Urinary bladder (tissue), 4 donors: ENCODE measurements at places on chromosomes 3 and 15. TPM values are rescaled to one million over a fixed set of nuclear protein-coding genes. Genes with fewer than 3 reads are reported as not detected.
A peak's percentile ranks its signal among the peaks of the same experiment; 100 is the strongest.

- DNase-seq, result no peak
Measured at GRCh38 chr15:93043621-93044300, 45.2 kb downstream of the RGMA start.

GRCh38 chr3:159771865-159772611 lies 216.6 kb upstream of the IL12A start:
- DNase-seq, result no peak

DNA sequence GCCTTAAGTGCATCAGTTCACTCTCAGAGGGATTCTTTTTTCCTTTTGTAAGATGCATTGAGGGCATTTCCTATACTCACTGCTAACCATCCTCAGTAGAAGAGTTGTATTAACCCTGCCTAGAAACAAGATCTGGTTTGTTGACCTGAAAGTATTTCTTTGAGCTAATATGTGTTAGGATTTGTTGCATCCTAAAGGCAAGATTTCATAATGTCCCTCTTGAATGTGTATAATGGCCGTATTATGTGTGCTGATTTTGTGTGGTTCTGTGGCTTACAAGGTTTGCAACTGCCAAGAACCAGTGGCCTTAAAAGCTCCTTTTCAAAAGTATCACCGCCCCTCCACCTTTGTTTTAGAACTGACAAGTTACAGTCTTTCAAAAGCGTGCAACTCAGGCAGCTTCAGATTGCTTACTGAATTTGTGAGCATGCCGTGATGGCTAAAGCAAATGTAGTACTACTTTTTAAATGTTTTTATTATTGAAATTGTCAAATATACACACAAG lies 182.0 kb upstream of the BHLHE40 start:
- no peak for DNase-seq

- no peak for DNase-seq
Measured at GRCh38 chr3:148450819-148451218, 246.9 kb upstream of the AGTR1 start.

GRCh38 chr3:129836381-129837064 lies 57.0 kb downstream of the TMCC1 start:
- no peak for DNase-seq

DNA sequence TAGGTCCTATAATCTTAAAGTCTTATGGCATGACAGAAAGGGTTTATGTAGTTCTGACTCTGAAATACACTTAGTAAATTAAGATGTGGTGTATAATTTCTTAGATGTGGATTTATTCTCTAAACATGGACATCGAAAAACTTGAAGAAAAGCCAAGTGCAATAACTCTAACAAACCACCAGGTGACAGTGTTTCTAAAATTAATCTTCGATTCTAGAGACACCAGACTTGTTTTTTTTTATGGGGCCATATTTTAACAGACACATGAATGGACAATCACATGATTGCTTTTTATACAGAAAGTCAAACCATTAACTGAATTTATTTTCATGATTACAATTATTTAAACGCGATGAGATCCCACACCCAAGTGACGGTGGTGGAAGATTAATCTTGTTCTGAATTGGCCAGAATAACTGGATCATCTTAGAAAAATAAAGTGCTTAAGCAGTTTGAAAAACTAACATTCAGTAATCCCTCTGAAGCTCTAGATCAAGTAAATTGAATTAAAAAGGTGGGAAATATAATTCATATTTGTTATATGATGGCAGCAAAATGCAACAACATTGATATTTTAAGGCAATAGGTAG lies 305.1 kb downstream of the LSAMP start:
- no peak for DNase-seq

GRCh38 chr15:31136016-31136415 lies 34.5 kb upstream of the TRPM1 start:
- DNase-seq, result no peak

DNA sequence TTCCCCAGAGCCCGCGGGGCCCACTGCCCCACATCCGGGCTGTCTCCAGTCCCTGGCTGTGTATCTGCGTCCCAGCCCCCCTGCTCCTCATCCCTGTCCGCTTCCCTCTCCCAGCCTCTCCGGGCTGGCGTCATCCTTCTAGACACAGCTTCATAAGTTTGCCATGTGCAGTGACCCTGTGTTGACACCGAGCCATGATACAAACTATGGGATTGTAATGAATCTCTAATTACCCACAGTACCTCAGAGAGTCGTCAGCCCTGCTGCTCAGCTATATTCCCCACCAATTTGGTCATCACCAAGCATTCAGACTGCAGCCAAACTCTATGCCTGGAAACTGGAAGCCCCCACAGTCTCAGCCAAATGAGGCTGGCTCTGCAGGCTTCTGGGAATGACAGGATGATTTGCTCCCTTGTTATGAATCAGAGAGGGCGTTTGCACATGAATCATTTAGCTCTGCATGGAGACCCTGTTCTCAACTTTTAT lies 466.1 kb upstream of the ATP11B start:
- DNase-seq, result no peak

- no peak for DNase-seq
Measured at GRCh38 chr3:4852780-4853748, 126.2 kb upstream of the BHLHE40 start.

DNA sequence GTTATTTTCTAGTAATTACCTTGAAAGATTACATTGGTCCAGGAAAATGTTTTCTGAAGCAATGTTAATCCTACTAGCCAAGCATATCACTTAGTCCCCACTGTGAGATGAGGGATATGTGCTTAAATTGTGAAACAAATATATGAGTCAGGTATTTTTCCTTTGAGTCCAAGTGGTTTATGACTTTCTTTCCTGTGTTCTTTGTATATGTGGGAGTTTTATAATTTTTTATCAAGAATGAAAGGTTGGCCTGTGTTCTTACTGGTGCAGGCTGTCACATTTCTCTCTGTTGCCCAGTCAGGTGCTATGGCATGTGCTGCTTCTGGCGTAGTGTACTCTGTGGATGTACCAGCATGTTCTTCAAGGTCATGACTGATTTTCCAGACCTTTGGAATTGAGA lies 147.4 kb downstream of the CMSS1 start:
- DNase-seq, result no peak

- DNase-seq, result peak; percentile 70
Measured at GRCh38 chr3:170497207-170498095, 78.8 kb downstream of the CLDN11 start.

DNA sequence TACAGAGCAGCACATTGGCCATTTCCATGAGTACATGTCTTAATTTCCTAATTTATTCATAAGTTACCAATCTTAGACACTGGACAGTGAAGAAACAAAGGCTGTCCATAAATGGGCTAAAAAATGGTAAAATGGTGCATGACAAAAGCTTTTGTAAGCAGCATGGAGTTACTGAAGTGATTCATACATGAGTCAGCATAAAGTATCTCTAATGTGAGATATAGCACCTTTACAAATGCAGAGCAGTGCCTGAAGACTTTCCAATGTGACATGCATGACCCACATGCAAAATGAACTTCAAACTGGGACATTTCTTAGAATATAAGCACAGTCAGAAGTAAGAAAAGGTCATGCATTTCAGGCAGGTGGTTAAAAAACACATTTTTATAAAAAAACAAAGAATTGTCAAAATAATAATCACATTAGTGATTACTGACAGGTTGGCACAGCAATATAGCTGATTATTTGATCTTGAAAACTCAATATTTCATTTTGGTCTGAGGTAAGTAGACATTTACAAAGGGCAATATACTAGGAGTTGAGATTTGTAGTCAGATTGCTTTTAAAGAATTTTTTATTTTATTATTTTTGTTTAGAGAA lies 299.3 kb downstream of the PLCL2 start:
- DNase-seq, result no peak

DNA sequence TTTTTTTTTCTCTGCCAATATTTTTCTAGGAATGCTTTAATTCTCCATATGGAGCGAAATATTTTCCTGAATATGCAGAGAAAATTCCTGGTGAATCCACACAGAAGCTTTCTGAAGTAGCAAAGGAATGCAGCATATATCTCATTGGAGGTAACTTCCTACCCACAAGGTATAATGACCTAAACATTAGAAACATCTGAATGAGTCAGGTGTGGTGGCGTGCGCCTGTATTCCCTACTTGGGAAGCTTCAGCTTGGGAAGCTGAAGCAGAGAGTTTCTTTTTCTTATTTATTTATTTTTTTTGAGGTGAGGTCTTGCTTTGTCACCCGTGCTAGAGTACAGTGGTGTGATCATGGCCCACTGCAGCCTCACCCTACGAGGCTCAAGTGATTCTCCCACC lies 5.2 kb downstream of the NIT2 start:
- DNase-seq, result no peak

DNA sequence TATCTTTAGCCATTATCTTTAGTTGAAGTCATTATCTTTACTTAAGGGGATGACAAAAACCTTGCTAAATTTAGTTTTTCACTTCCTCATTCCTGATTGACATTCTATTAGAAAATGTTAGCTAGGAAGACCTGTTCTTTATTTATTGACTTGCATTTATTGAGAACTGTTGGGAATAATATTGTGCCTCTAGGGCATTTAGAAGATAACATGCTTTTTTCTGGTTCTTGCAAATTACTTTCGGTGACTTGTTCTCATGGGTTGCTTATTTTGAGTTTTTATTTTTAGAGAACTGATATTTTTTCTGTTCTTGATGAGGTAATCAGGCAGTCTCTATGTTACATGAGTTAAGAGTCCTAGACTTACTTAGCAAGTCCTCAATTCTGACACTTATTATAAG lies 48.3 kb upstream of the CTDSPL start:
- DNase-seq, result no peak

- DNase-seq, result no peak
Measured at GRCh38 chr3:195697582-195698324, 23.0 kb upstream of the MUC20 start.

GRCh38 chr3:58586776-58587192 lies 9.6 kb upstream of the FAM107A start:
- no peak for DNase-seq

GRCh38 chr3:120796976-120797375 lies 54.4 kb downstream of the GTF2E1 start:
- DNase-seq, result no peak

GRCh38 chr3:144084929-144085328 lies 113.3 kb downstream of the DIPK2A start:
- no peak for DNase-seq

DNA sequence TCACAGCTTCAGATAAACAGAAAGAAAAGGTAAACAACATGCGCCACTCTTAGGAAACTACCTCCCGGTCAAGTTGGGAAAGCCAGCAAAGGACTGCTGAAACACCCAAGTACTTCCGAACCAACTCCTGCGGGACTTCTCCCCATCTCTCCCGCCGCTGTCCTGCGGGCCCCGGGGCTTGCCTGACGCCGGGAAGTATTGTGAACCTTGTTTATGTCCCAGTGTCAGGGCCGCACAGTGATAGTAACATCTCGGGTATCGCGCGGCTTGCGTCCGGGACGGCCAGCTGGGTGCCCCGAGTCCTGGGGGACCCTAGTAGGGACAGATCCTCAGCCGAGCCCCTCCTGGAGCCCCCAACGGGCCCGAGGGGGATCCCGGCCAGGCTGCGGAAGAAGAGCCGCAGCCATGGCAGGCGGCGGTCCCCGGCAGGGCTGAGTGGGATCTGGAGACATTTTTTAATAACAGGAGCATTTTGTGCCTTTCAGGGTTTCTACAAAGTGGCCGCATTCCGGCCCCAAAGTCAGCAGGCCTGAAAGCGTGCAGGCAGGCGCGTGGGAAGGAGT lies 756 bp downstream of the CLPX start:
- no peak for DNase-seq

- no peak for DNase-seq
Measured at GRCh38 chr3:536417-536813, 339.9 kb downstream of the CHL1 start.

Gene CPLX3
- 0.22 TPM for polyA plus RNA-seq

Gene PHC3
- polyA plus RNA-seq, result 13.7 TPM

Gene SMCO1
- polyA plus RNA-seq, result not detected

Gene MYL3
- polyA plus RNA-seq, result 4.0 TPM

Gene SLC7A14
- 0.22 TPM for polyA plus RNA-seq

Gene CPA3
- 29.2 TPM for polyA plus RNA-seq

Gene MSL2
- 11.2 TPM for polyA plus RNA-seq

Gene ITGA11
- 2.9 TPM for polyA plus RNA-seq

Gene CTSH
- polyA plus RNA-seq, result 291 TPM

Gene SNTN
- not detected for polyA plus RNA-seq

Gene KNG1
- 0.37 TPM for polyA plus RNA-seq

Gene EPHB1
- polyA plus RNA-seq, result 0.67 TPM

Gene PPARG
- 18.6 TPM for polyA plus RNA-seq

Gene AHSG
- polyA plus RNA-seq, result 0.71 TPM

Gene SPINT1
- polyA plus RNA-seq, result 17.4 TPM
